Thoracic aorta endothelial cell (primary cell): ENCODE measurements at places on chromosomes 6 and 20. TPM values are rescaled to one million over a fixed set of nuclear protein-coding genes. Genes with fewer than 3 reads are reported as not detected.

The CDH26 gene
- total RNA-seq = 0.07 TPM in 1 of 2 replicates, not detected in the other

The OR12D3 gene
- not detected in 2 replicates for total RNA-seq

The FAM8A1 gene
- total RNA-seq = 19.8 and 21.5 TPM in 2 replicates

The AGER gene
- total RNA-seq = 0.27 and 0.36 TPM in 2 replicates

The RNGTT gene
- total RNA-seq = 36.3 and 39.8 TPM in 2 replicates
